ENCODE measurements at places on chromosomes 7 and 10.

GRCh38 chr7:142440906-142441411, 183.1 kb upstream of the PRSS58 start:
- DNase-seq = no peak

GRCh38 chr7:24703296-24703695, 54.0 kb downstream of the GSDME start:
- no peak for DNase-seq

- DNase-seq = no peak
These were observed 31.5 kb upstream of the ADCYAP1R1 start for GRCh38 chr7:31020652-31021051.

- no peak for DNase-seq
These were observed 18.0 kb downstream of the CAMK2B start for GRCh38 chr7:44307301-44307900.

GRCh38 chr10:119522747-119523426, 19.6 kb downstream of the RGS10 start:
- DNase-seq = no peak

DNA sequence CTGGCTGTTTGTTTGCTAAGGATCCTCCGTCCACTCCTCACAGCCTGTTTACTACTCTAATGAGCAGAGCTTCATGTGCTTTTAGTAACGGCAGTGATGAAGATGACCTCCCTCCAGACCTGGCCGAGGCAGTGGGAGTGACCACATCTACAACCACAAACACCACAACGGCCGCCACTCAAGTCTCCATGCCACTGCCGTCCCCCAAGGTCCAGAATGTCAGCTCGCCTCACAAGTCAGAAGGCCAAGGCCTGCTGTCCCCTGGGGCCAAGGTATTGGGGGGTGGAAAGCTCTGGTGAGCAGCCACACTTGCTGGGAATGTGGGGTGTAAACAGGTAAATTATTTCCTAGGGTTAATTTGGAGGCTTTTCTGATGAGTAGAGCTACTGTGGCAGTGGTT, 926.4 kb downstream of the IPMK start:
- DNase-seq = no peak

DNA sequence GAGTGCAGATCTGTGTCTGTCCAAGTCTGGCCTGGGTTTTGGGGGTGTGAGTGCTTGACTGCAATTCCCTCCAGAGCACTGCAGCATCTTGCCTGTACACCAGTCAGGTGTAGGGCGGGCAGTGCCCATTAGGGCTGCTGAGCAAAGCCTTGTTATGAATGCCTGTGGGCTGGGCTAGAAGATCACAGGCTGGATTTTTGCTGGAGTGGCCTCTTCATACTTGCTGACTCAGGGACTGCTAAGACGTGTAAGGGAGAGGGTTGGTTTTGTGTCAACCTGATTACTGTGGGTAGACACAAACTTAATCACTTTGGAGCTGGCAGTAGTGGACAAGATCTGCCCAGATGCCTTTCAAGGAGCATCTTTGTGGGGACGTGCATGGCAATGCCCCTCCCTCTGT, 29.6 kb downstream of the DMBT1 start:
- no peak for DNase-seq

DNA sequence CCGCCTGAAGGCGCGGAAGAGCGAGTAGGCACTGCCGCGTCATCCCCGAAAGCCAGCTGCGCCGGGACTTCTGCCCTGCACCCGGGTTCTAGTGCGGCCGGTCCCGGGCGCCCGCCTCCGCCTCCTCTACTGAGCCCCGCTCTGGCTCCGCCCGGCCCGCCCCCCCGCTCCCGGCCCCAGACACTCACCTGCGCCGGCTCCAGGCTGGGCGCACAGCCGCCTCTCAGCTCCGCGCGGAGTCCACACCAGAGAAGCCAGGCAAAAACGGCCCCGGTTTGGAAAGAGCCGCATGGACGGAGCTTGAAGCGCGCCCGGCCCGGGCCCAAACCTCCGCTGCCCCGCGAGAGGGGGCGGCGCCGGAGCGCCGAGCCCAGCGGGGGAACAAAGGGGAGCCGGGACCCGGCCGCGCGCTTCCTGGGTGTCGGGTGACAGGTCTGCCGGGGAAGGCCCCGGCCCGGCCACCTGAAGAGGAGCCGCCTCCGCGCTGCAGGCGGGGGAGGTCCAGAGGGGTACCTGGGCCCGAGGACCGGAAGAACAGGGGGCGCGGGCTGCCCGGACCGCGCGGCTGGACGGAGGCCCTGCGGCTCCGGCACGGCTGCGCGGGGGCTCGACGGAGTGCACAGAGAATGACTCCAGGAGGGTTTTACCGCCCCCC, 168.2 kb downstream of the NRF1 start:
- no peak for DNase-seq

DNA sequence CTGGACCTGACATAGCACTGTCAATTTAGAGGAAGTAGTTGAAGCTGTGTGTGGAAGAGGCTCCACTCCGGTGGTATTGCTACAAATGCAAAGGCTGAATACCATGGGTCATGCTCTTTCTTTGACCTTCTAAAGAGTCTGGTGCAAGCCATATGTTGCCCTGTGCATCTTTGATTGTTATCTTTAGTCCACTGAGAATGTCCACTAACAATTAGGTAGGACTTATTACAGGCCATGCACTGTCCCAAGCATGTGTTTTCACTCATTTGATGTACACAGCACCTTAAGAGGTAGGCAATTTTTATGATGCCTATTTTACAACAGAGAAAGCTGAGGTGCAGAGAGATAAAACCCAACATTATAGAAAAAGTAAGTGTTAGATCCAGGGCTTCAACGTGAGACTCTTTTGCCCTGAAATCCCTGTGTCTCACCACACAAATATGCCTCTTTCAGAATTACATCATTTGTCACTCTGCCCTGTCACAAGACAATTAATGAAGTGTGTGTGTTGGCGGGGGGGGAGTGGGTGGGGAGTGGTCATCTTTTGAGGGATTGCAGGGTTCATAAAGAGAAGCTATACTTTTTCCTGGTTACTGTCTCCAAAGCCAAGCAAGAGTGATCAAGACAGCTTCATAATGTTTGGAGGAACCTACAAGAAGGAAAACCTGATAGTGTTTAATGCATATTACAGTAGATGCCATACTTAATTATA, 637.6 kb upstream of the IGFBP3 start:
- DNase-seq = no peak
